CD4-positive, alpha-beta T cell treated with Interleukin-4 for 1 hour (primary cell): ENCODE measurements at places on chromosomes 4 and X.

- no peak for DNase-seq
Measured at GRCh38 chrX:128035318-128035717, 16.9 kb downstream of the ACTRT1 start.

GRCh38 chrX:103733017-103733416, 22.3 kb downstream of the TMEM31 start:
- DNase-seq, result no peak

- no peak for DNase-seq
Measured at GRCh38 chr4:162497564-162498167, 333.9 kb upstream of the FSTL5 start.

DNA sequence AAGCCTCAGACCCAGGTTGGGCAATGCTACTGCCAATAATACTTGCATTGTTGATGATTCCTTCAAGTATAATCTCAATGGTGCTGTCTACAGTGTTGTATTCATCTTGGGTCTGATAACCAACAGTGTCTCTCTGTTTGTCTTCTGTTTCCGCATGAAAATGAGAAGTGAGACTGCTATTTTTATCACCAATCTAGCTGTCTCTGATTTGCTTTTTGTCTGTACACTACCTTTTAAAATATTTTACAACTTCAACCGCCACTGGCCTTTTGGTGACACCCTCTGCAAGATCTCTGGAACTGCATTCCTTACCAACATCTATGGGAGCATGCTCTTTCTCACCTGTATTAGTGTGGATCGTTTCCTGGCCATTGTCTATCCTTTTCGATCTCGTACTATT, 7.4 kb downstream of the LPAR4 start:
- no peak for DNase-seq

DNA sequence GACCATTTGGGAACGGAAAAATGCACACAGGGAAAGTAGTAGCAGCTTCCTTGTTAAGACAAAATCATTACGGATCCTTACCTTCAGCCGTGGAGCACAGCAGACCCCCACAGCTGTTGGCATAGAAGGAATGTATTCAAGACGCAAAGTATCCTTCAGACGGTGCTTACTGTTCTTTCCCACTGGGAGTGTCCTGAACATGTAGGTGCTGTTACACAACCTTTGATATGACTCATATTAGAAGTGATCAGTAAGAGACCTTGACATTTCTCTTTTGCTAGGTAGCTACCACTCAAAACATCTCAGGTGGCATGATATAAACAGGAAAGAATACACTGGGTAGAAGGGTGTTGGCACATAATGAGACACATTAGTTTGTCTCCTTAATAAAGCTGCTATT, 154.0 kb upstream of the FMR1 start:
- no peak for DNase-seq

GRCh38 chr4:123110147-123110546, 187.8 kb upstream of the NUDT6 start:
- no peak for DNase-seq

DNA sequence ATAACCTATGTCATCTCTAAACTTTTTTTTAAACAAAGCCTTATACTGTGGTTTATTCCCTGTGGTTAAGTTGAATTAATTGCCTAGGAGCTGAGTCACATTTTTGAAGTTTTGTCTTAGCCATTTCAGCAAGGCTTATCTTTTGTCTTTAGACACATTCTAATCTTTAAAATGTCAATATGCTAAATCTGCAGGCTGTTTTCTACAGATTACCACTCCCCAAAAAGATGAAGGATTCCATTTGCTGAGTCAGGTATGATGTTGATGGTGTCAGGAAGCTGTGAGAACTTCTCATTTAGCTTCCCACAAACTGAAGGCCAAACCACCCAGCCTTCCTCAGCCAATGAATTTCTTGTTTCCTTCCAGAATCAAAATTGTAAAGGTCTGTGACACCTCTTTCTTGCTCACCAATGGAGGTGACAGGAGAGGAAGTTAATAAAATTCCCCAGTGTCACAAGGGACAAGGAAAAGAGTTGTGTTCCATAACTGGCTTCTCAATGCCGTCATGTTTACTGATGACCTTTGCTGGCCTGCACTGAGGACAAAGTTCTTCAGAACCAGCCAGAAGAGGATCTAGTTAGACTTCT, 3.7 kb upstream of the CXCL6 start:
- no peak for DNase-seq

GRCh38 chr4:173005912-173006633, 162.5 kb upstream of the GALNT7 start:
- DNase-seq, result no peak
